ENCODE measurements at places on chromosomes 12 and 14.

GRCh38 chr14:34172173-34172451, 221.2 kb upstream of the EGLN3 start:
- no peak for DNase-seq

DNA sequence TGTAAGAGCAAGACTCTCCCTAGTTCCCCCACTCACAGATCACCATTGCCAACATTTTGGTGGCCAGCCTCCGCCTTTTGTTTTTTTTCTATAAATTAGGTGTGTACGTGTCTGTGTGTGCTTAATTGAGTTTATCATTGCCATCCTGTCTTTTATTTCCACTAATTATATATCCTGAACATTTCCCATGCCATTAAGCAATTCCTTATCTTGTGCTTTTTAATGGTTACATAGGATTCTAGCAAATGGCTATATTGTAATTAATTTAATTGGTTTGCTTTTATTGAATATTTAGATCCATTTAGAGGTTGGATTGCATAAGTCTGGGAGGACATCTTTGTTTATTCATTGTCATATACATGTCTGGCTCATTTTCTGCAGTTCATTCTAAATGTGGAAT, 107.3 kb upstream of the RTL1 start:
- DNase-seq, result no peak

- no peak for DNase-seq
Measured at GRCh38 chr14:52272375-52272774, 4.9 kb downstream of the PTGDR start.

- DNase-seq, result no peak
Measured at GRCh38 chr12:57741844-57742738, 2.7 kb upstream of the TSPAN31 start.
